ENCODE measurements at places on chromosomes 6 and 20.

DNA sequence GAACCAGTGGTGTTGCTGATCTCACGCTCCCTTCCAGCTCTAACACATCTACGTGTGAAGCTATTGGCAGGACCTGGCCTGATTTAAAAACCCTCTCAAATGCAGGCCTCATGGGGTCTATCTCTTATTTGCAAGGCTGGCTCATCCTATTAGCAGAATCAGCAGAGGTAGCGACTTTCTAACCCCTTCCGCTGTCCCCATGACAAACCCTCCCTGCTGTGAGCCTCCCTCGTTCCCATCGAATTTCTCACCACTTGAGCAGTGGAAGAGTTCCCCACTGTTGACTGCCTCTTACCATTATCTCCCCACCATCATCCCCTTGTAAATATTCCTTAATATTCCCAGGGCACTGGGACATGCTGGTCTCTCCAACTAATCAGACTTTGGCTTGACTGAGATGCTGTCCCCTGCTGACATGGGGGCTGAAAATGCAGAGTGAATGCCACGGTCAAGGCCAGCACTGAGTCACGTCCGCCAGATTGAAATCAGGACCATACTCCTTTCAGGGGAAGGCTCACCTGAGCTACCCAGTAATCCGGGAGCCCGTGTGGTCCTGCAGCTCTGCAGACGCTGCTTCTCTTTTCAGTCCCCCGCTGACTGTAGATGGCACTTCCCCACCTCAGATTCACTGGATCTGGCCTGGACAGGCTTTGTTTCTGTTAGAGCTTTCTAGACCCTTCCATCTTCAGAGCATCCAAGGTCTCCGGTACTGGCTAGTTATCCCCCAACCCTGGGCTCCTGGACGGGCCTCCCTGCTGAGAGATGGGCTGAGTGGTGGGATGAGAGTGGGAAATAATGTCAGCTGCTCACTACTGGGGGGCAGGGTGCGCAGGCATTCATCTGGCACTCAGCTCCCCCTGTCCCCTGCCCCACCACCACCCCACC, 23.1 kb downstream of the AAR2 start:
- no peak for DNase-seq

DNA sequence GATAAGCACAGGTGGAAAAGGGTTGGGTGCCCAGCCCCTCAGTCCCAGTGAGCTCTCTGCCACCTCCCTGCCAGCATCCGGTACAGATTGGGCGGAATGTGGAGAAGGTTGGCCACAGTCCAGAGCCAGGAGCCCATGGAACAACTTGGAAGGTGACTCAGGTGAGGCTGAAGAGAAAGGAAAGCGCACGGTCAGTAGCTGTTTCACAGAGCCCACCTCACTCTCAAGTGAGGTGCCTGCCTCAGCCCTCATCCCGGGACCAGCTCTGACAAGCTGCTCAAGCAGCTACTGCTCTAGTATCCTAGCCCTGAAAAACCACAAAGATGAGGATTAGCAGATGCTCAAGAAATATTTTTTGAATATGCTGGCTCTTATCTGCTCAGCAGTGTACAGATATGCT, 1.1 kb upstream of the MMP24OS start:
- DNase-seq: no peak

DNA sequence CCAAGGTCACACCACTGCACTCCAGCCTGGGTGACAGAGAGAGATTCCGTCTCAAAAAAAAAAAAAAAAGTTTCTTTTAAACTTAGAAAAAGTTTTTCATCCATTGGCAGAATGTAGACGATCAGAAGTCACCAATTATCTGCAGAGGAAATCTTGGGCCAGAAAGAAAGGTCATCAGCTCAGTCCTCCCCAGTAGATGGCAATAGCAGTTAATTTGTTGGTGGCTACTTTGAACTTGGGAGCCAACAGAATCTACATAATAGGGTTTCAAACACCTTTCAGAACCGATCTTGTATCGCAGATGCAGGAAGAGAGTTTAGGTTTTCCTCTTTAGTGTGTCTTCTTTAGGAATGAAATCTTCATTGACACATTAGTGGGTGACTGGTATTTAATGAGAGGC, 41.7 kb downstream of the LBP start:
- no peak for DNase-seq

- DNase-seq: no peak
These were observed 14.8 kb downstream of the TRIM31 start for GRCh38 chr6:30097902-30098768.

DNA sequence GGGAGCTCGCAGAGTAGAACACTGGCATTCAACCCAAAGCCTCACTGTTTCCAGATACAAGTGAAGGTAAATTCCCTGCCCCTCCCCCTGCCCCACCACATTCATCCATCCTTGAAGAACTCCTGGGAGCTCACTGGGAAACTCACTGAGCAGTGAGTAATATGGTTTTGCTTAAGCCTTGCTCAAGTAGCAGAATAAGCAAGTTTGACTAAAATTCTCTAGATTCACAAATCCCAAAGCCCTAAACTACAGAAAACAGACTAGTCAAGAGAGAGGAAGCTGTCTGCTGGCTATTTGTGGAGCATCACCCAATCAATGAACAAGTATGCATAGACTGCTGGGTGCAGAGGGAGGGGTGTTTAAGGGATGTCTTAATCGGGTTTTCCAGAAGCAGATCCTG, 82.1 kb downstream of the UNC5CL start:
- no peak for DNase-seq

GRCh38 chr6:22904431-22904830, 335.1 kb downstream of the HDGFL1 start:
- no peak for DNase-seq

GRCh38 chr20:64131406-64131805, 24.0 kb upstream of the NPBWR2 start:
- no peak for DNase-seq

DNA sequence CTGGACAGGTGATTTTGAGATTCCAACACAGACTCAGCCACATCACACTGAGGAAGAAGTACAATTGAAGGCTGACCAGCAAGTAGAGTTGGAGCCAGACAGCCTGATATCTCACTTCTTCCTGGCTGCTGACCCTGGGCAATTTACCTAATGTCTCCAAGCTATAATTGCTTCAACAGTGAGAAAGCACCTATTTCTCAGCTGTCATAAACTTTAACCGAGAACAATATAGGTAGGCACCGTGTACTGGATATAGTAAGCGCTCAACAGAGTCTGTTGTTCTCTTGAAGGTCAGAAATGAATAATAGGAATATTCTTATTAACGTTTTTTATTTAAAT, 28.3 kb downstream of the STX7 start:
- DNase-seq: no peak

DNA sequence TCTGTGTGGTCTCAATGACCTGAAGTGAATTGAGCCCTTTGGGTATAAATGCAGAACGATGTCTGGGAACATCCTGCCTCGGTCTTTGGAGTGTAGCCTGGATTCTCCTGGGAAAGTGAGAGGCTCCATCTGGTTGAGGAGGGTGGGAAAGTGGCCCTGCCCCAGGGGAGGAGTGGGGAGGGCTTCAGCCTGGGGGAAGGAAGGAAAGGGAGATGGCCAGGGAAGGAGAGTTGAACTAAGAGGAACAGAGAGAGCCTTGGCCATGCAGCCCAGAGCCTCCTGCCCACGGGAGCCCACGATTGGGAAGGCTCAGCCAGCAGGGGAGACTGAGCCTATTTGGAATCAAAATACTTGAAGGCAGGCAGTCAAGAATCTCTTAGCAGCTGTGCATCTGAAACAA, 2.3 kb upstream of the EPB41L1 start:
- no peak for DNase-seq

- DNase-seq: no peak
These were observed 299.1 kb downstream of the FOXC1 start for GRCh38 chr6:1908784-1909183.

DNA sequence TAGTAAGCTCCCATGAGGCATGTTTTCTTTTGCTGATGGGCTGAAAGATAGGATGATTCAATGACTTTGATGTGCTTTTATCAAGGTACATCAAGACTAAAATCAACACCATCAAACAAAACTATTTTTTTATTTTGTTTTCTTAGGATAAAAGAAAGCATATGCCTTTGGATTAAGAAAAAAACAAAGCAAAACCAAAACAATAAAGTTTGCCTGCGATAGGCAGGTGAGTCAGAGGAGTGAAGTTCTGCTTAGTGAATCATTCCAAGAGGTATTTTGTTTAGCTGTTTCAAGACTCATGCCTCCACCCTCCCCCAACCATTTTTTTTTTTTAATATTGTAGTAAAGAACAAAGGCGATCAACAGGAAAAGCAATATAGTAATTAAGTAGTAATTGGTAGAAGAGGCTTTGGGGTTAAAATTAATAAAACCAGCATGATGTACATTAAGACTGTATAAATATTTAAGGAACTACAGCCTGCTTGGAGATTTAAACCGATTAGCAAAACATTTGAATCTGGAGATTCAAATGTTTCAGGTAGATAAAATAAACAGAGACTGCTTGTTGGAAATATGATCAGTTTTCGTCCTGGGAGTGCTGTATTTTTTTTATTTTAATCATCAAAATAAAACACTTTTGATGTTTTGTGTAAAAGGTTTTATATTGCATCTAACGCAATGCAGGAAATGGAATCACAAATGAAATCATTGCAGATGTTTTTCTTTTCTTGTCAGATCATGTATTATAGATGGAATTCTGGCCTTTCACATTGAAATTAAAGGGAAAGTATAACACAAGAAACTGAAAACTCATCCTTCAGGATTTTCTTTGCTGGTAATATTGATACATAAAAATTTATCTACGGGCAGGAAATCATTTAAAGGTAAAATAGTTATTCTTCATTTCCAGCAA, 482.3 kb upstream of the MANEA start:
- DNase-seq: no peak

GRCh38 chr6:558089-558488, 98.8 kb downstream of the HUS1B start:
- no peak for DNase-seq

DNA sequence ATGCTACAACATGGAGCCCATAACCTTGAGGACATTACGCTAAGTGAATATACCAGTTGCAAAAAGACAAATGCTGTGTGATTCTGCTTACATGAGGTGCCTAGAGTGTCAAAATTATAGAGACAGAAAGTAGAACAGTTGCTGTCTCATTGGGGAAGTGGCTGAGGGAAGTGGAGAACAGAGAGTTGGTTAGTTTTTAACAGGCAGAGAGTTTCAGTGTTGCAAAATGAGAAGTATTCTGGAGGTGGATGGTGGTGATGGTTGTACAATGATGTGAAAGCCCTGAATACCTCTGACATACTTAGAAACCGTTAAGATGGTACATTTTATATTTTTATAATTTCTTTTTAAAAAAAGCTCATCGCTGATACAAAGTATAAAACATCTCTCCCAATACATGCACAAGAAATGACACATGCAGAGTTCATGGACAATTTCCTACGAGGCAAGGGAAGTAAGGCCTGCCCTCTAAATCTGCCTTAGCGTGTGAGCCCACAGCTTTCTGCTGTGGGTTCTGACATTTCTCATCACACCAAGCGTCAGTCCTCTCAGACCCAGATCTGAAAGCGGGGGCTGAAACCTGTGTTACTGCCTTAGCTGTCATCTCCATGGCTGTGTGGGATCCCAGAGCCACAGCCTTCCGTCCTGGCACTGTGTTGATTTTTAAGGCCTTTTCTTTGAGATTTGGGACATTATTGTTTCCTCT, 126.0 kb downstream of the RNASET2 start:
- DNase-seq: no peak

GRCh38 chr6:44003345-44004061, 123.7 kb downstream of the MRPL14 start:
- DNase-seq: no peak

DNA sequence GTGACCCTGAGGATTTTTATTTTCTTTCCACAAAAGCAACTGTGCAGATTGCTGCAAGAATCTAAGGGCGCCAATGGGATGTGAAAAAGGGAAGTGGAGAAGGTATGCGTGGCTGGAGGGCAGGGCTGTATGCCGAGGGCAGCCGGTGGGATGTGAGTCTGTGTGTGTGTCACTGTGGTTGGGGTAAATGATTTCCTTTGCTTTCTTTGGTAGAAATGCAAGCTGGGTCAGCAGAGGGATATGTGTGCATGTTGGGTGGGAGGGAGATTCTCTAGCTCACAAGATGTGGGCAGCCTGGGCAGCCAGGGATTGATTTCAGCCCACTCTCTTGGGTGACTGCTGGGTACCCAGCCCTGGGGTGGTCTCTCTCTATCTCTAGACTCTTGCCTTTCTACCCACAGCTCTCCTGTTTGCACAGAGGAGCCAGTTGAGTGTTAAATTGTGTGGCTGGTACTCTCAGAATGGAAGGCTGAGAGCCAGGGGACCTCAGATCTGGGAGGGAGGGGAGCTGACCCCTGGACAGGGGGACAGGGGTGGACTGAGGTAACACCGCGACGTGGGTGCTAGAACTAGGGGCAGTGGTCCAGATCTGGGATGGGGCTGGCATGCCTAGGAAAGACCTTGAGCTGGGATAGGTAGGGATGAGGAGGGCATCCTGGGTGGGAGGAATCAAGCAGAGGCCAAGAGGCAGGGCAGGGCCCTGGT, 136.8 kb upstream of the RNF24 start:
- DNase-seq: no peak

GRCh38 chr20:10329387-10330005, 104.5 kb downstream of the MKKS start:
- no peak for DNase-seq

DNA sequence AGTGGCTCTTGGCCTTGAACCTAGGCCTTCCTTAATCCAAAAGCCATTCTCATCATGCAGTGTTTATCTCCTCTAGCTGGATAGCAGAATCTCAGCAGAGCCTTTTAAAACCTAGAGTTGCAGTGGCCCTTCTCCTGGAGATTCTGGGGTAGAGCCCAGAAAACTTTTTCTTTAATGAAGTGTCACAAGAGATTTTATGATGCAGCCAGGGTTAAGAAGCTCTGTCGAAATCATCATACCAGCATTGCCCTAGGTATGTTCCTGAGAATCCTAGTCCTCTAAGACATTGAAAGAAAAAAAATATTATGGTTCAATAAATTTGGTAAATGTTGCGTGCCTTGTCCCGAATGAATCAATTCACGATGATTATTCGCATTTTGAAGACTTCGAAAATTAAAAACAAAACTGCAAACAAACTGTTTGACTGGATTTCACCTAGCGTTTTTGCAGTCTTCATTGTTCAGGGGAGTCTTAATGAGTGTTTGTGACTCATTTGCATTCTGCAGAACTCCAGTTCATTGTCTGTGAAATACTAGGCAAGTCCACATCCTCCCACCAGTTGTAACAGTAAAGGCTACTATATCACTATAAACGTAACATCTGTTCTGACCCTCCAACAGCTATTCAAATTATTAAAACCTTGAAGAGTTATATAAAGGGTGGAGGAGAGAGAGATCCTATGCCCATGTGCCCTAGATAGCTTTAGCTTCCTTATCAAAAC, 198.6 kb downstream of the UST start:
- DNase-seq: no peak

DNA sequence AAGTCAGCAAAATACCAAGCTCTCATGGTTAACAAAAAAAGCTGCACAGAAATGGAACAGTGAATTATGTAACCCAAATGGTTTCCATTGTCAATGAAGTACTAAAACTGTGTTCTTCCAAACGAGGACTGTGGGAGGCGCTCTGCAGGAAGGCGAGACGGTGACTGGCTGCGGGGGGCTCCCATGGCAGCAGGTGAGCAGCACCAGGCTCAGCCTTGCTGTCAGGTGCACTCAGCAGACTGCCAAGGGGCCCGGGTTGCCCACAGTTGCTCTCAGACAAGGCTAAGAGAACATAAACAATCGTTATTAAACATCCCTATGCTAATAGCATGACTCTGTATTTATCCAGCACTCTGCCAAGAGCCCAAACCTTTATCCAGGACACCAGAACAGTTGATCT, 630.3 kb upstream of the ARID1B start:
- no peak for DNase-seq
